ENCODE measurements at places on chromosomes 11 and 22.
A peak's percentile ranks its signal among the peaks of the same experiment; 100 is the strongest.

GRCh38 chr11:130644187-130644586 lies 195.7 kb downstream of the ADAMTS15 start:
- DNase-seq = no peak

DNA sequence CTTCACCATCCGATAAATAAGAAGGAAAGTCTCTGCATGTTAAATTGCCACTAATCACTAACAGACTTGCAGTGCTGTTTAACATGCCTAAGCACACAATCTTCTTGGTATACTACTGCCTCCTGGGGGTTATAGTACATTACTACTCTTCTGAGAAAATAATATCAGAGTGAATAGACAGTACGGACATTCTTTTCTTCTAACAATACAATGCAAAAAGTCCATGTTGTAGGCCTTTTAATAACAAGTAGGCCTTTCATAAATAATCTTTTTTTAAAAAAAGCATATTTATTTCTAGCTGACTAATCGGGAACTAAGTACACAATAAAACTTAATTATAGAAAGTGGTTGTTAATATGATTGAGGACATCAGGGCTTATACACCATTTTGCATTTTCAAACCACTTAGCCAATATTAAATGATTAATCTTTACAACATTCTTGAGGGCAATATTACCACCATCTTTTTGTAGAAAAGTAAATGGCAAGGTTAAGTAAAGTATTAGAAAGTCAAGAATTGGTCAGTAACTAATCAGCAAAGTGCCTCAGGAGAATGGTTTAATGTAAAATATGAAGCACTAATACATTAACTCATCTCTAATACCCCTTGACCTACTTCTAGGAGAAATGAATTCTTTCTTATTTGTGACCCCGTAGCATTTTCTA lies 84.7 kb downstream of the TTC28 start:
- peak; percentile 86 for DNase-seq

DNA sequence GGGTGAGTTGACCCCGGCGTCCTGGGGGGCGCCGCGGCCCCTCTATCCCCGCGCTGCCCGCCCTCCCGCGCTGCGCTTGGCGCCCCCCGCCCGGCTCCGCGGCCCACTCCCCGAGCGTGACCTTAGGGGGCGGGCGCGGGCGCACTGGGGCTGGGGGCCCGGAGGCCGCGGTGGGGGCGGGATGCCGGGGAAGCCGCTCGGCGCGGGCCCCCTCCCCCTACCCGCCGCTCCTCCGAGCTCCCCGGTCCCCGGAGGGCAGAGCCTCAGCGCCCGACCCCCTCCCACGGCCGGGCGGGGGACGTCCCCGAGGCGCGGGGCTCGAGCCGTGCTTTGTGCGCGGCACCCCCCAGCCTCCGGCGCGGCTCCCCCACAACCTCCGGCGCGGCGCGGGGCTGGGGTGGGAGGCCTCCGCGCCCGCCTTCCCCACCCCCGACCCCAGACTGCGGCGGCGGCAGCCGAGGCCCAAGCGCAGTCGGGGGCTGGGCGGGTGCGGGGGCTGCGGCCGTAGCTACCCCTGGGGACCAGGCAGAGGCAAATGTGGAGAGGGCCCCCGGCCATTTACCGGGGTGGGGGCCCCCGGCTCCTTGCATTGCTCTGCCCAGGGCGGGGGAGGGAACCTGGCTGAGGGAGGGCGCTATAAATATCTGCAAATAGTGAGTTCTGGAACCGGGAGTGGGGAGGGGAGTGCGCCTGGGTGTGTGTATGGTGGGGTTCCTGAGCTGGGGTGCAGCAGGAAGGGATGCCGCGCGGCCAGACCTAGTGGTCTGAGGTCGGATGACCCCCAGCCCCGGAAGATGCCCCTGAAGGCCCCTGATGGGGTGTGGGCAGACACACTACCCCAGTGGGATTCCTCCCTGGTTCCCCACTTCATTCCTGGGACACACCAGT lies 988 bp downstream of the MGAT3 start:
- DNase-seq = no peak

- DNase-seq = no peak
Measured at GRCh38 chr11:42800041-42800440, 511.8 kb upstream of the API5 start.

- no peak for DNase-seq
Measured at GRCh38 chr11:121456151-121456550, 3.4 kb upstream of the SORL1-AS1 start.

DNA sequence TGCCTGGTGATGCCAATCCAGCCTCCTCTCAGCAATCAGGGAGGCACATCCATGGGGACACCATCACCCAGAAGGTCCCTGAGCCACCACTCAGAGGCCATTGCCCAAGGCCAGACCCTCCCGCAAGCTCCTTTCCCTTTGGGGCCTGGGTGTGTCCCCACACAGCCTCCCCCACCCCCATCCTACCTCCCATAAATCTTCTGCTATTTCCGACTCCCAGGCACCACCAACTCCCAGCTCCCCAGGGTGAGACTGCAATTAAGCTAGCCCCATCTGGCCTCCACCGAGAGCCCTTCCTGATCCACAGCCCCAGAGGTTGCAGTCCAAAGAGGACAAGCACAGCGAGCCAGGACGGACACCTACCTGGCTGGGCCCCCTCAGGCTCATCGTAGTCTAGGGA lies 6.3 kb downstream of the ARHGAP1 start:
- no peak for DNase-seq

GRCh38 chr11:9708544-9708943 lies 44.7 kb downstream of the SWAP70 start:
- DNase-seq = no peak

DNA sequence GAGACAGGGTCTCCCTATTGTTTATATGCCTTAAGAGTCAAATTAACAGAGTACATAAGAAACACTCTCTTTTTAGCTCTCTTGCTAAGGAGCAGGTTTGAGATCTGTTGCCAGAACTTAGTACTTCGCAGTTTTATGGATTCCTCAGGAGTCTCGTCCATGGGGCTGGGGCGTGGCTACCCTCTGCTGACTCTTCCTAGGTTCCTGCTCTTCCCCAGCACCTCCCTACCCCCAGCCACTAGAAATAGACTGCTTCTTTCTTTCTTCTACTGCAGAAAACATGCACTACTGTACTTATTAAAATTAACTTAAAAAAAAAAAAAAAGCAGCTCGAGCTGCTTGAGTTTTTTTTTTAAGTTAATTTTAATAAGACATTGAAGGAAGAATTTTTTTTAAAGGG lies 8.0 kb downstream of the FAM118B start:
- DNase-seq = no peak

GRCh38 chr11:105673089-105673488 lies 63.2 kb downstream of the GRIA4 start:
- DNase-seq = no peak

GRCh38 chr11:134516529-134516928 lies 104.5 kb upstream of the B3GAT1 start:
- DNase-seq = no peak
